ENCODE measurements at places on chromosomes 13 and 19.

GRCh38 chr13:31670831-31671617, 68.3 kb upstream of the RXFP2 start:
- DNase-seq = no peak

DNA sequence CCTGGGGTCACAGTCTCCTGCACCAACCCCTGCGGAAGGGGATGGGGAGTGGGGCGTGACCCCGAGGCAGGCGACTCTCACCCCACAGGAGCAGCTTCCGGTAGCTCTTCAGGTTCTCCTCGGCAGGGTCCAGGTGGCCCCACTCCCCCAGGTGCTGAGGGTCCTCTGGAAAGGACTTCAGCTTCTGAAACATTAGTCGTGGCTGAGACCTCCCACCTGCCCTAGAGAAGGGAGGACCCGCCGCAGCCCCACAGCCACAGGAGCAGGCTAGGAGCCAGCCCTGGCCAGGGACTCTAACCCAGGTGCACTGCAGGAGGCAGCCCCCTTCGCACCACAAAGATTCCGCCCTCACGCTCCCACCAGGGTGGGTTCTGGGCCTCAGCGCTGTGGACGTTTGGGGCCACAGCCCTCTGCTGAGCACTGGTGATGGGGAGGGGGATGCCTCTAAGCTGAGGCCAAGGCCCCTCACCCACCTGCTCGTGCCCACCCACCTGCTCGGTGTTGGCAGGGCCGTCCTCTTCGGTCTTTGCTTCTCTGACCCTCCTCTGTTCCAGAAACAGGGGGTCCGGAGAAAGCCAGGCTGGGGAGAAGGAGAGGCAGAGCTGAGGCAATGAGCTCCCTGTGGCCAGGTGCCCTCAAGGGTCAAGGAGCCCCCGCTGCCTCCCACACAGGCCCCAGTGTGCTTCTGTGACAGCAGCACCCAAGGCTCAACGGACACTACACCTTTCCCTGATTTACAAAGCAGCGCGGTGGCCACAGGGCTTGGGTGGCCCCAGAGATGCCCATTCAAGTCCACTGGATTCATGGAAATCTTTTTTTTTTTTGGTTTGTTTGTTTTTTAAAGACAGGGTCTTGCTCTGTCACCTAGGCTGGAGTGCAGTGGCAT, 11.0 kb downstream of the ZSCAN18 start:
- DNase-seq = no peak

GRCh38 chr13:113407531-113408393, 43.8 kb upstream of the GRTP1 start:
- DNase-seq = no peak

GRCh38 chr19:14030997-14031718, 404 bp upstream of the IL27RA start:
- DNase-seq = no peak

DNA sequence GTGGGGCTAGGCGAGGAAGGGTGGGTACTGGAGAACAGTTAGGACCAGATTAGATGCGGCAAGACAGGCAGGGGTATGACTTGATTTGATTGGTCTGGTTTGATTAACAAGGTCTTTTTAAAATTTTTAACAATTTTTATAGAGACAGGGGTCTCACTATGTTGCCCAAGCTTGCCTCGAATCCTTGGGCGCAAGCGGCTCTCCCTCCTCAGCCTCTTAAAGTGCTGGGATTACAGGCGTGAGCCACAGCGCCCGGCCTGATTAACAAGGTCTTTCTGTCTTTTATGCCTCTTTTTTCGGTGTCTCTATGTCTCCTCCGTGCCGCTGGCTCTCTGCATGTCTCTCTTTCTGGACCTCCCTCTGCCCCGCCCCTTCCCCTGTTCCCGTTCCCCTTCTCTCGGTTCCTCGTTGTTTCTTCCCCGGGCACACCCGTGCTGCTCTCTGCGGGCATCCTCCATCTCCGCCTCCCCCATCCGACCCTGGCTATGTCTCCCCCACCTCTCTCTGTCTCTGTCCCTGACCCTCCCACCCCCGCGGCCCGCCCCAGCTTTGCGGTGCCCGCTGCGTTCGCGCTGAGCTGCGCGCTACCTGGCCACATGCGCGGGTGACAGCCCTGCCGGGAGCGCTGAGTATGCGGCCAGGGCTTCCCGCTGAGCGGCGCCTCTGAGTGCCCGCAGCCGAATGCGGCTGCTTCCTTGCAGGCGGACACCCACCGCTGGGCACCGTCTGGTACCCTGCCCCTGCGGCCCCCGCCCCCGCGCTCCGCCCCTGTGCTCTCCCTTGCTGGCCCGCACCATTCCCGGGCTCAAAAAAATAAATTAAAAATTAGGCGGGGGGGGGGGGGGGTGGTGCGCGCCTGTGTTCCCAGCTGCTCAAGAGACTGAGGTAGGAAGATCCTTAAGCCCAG, 8.1 kb upstream of the SDHAF1 start:
- peak; percentile 56 for DNase-seq

- DNase-seq = no peak
Measured at GRCh38 chr13:111288276-111288675, 32.2 kb upstream of the TEX29 start.

DNA sequence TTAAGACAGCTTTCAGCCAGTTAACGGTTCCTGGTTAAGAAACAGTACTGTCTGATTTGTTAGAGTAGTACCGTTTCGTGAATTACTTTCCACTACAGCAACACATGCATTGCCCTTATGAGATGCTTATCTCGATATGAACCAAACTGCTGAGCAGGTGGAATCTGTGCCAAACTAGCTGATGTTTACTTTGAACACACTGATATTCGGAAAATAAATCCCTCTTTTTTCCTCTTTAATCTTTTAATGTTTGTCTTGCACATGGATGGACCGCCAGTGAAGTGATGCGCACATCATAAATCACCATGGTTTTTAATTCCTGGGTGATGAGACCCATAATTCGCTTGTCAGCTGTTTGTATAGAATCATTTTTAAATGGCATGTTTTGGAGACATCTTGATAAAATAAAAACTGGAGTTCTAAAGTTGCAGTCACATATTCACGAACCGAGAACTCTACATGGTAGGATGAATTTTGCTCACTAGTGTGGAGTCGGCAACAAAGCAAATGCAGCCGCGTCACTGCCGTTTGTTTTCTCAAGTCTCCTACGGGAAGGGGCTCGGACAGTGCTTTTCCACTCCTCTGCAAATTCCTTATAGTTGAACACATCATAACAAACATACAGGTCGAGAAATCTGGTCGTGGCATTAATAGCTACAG, 1.1 kb downstream of the GJA3 start:
- DNase-seq = no peak

- DNase-seq = peak; percentile 80
Measured at GRCh38 chr19:11089254-11090013, at the start of gene LDLR. TSS of gene LDLR (plus strand) at chr19:11089463. CDS start at chr19:11089549, 86 bp downstream.

DNA sequence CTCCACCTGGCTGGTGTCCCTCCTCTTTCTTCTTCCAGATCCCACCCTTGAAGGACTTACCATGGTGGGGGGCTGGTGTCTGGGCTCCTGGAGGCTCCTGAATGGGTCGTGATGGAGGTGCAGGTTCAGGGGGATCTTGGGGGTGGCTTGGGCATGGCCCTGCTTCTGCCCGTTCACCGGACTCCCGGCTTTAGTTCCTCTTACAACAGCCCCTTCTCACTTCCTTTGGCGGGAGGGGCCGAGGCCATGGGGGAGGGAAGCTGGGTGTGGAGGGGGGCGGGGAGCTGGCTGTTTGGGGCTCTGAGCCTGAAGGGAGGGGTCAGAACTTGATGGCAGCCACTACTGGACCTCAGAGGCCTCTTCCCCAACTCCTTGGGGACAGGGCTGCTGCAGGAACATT, at the start of gene MYO1F:
Gene MYO1F (minus strand): TSS at position 196 of the 400 bp plus-strand sequence. CDS start 133 bp downstream, at position 63.
- DNase-seq = peak; percentile 72

DNA sequence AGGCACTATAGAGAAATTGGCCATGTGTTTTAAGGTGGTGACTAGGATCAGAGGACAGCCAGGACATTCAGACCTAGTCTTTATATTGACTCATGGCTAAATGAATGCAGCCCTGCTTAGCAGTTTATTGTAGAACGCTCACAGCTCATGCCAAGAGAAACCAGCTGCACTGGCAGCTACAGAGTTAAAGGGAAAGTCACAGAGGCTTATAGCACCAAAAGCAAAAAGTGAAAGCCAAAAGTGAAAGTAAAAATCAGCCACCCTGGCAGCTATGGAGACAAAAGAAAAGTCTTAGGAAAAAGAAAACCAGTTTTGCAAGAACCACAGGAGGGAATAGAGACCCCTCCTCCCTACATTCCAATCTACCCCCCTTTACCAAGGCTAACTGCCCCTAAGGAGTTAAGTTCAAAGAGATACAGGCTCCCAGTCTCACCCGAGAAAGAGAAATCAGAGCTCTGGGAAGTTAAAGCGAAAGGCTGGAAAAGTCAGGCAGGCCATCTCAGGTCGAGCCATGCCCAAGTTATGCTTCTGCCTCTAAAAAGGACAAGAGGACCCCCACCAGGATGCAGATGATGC, 99.0 kb downstream of the ZNF429 start:
- DNase-seq = no peak

GRCh38 chr19:55229145-55229788, 704 bp upstream of the TMEM86B start:
- no peak for DNase-seq

DNA sequence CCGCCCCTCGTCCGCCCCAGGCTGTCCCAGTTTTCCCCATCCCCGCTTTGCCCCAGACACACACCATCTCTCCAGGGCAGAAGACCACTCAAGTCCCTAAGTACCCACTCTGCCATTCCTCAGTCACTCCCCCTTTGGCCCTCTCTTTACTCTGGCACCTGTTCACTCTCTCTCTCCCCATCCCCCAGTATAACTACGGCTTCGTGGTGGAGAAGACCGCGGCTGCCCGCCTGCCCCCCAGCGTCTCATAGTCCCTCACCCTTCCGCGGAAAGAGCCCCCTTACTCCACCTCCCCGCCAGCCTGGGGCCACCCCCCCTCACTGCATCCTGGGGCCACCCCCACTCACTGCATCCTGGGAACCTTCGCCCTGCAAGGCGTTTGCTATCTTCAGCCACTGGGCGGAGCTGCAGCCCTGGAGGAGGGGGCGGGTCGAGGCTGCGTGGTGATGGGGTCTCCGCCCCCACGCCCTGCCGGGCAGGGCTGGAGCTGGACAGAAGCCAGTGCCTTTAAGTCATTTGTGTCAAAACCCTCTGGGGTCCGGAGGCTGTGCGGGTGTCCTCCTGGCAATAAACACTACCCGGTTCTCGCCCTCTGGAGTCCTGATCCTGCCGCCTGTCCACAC, 5.0 kb downstream of the MVB12A start:
- DNase-seq = peak; percentile 66

DNA sequence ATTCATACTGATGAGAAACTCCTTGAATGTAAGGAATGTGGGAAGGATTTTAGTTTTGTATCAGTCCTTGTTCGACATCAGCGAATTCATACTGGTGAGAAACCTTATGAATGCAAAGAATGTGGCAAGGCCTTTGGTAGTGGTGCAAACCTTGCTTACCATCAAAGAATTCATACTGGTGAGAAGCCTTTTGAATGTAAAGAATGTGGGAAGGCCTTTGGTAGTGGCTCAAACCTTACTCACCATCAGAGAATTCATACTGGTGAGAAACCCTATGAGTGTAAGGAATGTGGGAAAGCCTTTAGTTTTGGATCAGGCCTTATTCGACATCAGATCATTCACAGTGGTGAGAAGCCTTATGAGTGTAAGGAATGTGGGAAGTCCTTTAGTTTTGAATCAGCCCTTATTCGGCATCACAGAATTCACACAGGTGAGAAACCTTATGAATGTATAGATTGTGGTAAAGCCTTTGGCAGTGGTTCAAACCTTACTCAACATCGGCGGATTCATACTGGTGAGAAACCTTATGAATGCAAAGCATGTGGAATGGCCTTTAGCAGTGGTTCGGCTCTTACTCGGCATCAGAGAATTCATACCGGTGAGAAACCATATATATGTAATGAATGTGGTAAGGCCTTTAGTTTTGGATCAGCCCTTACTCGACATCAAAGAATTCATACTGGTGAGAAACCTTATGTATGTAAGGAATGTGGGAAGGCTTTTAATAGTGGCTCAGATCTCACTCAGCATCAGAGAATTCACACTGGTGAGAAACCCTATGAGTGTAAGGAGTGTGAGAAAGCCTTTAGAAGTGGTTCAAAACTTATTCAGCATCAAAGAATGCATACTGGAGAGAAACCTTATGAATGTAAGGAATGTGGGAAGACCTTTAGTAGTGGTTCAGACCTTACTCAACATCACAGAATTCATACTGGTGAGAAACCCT, 26.6 kb downstream of the ZNF345 start:
- DNase-seq = no peak

DNA sequence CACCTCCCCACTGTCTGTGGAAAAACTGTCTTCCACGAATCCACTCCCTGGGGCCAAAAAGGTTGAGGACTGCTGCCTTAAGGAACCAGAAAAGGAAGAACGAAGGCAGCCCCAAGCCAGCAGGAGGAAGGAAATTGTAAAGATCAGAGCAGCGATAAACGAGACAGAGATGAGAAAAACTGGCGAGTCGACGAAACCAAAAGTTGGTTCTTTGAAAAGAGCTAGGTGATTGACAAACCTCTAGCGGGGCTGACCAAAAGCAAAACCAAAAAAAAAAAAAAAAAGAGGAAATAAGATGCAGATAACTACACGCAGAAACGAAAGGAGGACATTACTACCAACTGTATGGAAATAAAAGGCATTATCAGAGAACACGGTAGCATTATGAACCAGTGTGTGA, 76.9 kb downstream of the GADD45B start:
- peak; percentile 85 for DNase-seq

DNA sequence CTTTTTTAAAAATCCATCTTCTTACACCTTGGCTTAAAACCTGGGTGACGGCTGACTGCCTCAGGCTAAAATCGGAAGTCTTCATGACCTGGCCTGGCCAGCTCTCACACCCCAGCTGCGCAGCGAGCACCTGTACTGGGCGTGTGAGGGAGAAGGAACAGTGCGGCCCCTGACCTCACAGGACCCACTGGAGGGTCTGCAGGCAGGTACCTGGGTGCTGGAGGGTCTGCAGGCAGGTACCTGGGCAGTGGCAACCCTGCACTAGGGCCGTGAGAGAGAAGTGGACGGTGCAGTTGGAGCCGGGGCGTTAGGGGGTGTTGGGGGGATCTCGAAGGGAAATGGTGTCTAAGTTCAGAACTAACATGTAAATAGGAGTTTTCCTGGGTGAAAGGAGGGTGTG, 144.3 kb downstream of the STK24 start:
- DNase-seq = no peak

GRCh38 chr13:52848455-52849195, at the start of gene PCDH8:
TSS of gene PCDH8 (minus strand) at chr13:52848640. CDS start at chr13:52848436, 204 bp downstream.
- no peak for DNase-seq

GRCh38 chr13:48950501-48950875, 25.2 kb upstream of the FNDC3A start:
- no peak for DNase-seq

DNA sequence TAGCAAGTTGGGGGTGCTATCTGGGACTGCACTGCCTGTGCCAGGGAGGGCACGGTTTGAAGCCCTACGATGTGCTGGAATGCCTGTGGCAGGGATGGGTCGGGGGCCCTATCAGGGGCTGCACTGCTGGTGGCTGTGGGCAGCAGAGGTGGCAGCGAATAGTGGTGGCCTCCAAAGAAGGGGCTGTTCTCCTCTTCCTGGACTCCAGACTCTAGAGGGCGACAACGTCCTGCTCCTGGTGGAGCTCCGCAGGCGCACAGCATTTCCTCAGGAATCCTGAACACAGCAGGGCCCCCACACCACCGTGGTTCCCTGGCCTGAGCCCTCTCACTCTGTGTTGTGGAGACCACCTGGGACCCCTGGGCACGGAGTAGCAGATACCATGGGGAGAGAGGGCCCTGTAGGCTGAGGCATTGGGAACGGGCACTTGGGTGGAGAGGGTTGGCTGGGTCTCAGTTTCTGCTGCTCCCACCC, 145.6 kb downstream of the TNFRSF19 start:
- DNase-seq = peak; percentile 35

All from GM10248 (cell line).